Stimulated activated CD4-positive, alpha-beta T cell treated with anti-CD3 and anti-CD28 coated beads, Interleukin-12 subunit alpha, Interleukin-12 subunit beta, amount 100 ng/mL, for 48 hours (primary cell): ENCODE measurements at places on chromosomes 16 and 17.

DNA sequence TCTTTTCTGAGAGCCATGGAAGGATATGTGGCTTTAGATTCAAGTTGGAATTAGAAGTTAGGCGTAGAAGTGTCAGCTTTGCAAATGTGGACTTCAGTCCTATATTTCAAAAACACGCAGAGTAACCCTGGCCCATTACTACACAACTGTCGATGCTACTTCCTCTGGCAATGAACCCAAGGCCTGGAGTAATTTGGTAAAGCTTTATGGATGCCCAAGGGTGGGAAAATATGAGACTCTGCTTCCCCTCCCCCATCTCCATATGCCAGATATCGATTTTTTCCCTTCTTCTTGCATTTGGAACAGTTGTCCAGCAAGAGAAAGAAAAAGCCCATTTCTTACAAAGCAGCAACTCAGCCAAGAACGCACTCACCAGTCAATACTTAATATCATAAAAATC is 2.9 kb upstream of the MAP1LC3B start:
- DNase-seq: no peak

GRCh38 chr17:48841395-48841831 is 10.6 kb downstream of the CALCOCO2 start:
- DNase-seq: peak; percentile 29

- DNase-seq: no peak
Measured at GRCh38 chr16:81106826-81107503, 10.8 kb upstream of the GCSH start.

GRCh38 chr17:63639125-63639524 is 16.9 kb downstream of the MAP3K3 start:
- no peak for DNase-seq

- DNase-seq: no peak
Measured at GRCh38 chr17:11369575-11369974, 128.6 kb downstream of the SHISA6 start.

DNA sequence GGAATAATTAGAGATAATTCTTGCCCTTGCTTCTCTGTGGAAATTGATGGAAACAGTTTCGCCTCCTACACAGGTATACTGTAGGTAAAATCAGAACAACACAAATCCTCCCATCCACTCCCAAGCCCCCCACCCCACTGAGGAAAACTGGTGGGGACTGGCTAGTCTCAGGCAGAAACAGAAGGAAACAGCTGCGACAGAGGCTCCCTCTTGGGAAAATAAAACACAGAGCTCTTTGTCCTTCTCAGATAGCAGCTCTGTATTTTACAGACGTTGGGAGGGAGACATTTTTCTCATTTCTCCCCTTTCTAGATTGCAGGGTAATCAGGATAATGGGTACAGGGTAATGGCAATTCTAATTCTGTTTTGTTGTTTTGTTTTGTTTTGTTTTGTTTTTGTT is 1.1 kb downstream of the SLFN13 start:
- no peak for DNase-seq

GRCh38 chr17:50044483-50044882 is 11.4 kb upstream of the ITGA3 start:
- no peak for DNase-seq

GRCh38 chr17:45394091-45394490 is 38.6 kb downstream of the ARHGAP27 start:
- no peak for DNase-seq

- no peak for DNase-seq
Measured at GRCh38 chr16:12611006-12611477, 192.6 kb downstream of the CPPED1 start.

DNA sequence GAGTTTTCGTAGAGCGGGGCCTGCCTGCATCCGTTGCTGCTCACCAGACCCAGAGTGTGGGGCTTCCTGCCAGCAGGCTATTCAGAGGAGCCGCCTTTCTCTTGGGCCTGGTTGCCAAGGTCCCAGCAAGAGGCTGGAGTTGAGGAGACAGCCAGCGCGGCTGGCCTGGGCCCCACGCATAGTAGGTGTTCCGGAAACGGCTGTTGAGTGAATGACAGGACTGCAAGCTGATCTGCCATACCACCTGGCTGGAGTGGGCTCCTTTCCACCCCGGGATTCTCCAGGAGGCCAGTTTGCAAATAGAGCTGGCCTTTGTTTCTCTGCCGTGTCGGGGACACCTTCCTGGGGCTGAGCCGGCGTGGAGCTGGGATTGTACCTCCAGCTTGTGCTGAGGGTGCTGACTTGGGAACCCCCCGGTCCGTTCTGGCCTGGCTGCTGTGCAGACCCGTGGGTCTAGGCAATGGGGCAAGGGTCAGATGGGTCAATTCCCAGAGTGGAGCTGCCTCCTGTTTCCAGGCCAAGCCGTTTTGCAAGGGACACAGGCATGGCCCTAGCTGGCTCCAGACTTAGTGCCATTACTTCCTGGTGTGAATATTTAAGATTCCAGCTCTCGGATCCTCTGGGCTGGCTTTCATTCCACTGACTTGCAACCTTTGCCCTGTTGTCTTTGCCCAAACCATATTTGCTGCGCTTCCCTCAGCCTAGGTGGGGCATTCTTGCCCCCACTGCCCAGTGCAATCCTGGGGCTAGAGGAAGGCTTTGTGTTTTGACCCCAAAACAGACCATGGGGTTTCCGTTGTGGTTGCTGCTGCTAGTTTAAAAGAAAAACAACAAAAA is 68.8 kb downstream of the CMIP start:
- no peak for DNase-seq

- no peak for DNase-seq
Measured at GRCh38 chr17:1577182-1577581, 14.6 kb upstream of the PITPNA start.

DNA sequence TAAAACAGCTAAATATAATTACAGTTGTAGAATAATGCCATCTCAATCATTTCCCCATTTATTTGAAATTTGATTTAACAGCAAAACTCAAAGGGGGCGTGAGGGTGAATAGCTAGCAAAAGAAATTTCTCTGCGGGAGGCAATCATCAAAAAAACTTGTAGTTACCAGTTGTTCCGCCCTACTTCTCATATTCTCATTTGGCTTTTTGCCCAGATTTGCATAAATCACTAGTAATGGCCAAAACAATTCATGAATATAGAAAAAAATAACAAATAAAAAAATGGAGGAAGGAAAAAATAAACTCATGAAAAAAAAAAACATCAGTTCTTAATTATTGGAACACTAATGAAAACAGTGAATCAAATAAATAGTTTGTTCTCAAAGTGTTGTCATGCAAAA is 722.6 kb upstream of the KIF2B start:
- DNase-seq: no peak
